ENCODE measurements at places on chromosomes 16 and 17.

DNA sequence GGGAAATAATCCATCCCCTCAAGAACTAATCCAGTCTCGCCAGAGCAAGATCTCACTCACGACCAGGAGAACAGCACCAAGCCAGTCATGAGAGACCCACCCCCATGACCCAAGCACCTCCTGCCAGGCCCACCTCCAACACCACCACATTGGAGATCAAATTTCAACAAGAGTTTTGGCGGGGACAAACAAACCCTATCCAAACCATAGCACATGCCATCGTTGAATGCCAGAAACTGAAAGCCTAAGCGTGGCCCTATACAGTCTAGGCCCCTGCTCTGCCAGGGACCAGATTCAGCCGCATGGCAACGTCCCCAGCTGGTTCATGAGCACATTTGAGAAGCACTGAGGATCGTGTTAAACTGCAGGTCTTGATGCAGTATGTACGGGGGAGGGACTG is 57.3 kb downstream of the AXIN2 start:
- DNase-seq, result no peak

- no peak for DNase-seq
Observed at GRCh38 chr17:40360091-40360490, 4.4 kb downstream of the GJD3 start.

DNA sequence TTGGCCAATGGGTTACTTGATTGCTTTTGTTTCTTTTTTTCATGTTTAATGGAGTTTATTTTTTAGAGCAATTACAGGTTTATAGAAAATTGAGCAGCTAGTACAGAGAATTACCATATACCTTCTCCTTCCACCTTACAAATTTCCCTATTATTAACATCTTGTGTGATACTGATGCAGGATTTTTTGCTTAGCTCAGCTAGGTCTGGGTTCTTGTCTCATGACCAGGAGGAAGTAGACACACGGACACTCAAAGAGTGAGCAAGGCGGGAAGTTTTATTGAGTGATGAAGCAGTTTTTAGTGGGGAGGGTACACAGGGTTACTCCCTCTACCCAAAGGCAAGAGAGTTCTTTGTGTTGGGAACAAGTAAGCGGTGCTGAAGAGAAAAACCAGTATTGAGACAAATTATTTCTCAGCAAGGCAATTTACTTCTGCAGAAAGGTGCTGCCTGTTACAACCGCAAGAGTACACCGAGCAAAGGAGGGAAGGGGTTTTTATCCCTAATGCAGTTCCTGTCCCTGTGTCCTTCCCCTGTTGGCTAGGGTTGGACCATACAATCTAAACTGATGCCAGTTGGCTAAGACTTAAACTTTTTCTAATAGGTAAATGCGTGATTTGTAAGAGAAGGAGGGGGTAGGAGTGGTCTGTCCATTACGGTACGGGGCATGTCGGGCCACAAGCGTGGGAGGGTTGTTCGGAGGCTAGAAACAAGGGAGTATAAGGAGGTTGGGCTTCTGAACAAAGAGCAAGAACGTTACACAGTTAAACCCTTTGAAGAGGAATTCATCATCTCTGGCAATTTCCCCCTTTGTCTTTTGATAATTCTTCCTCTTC is 26.9 kb downstream of the SEC14L1 start:
- no peak for DNase-seq

DNA sequence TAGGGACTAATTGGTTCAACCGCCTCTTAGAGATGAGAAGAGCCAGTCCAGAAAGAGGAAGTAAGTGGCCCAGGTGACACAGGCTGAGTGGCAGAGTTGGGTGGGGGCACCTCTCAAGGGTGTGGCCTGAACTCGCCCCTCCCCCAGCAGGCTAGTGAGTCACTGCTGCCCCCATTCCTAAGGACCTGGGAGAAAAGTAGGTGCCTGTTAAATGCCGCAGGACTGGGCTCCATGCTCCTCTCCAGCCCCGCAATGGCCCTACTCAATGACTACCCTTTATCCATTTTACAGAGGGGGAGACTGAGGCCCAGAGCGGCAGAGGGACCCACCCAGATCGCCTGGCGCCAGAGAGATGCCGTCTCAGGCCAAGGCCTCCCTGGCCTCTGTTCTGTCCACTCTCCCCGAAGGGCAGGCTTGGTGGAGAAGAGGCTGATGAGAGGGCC is 8.1 kb downstream of the TMEM235 start:
- no peak for DNase-seq

DNA sequence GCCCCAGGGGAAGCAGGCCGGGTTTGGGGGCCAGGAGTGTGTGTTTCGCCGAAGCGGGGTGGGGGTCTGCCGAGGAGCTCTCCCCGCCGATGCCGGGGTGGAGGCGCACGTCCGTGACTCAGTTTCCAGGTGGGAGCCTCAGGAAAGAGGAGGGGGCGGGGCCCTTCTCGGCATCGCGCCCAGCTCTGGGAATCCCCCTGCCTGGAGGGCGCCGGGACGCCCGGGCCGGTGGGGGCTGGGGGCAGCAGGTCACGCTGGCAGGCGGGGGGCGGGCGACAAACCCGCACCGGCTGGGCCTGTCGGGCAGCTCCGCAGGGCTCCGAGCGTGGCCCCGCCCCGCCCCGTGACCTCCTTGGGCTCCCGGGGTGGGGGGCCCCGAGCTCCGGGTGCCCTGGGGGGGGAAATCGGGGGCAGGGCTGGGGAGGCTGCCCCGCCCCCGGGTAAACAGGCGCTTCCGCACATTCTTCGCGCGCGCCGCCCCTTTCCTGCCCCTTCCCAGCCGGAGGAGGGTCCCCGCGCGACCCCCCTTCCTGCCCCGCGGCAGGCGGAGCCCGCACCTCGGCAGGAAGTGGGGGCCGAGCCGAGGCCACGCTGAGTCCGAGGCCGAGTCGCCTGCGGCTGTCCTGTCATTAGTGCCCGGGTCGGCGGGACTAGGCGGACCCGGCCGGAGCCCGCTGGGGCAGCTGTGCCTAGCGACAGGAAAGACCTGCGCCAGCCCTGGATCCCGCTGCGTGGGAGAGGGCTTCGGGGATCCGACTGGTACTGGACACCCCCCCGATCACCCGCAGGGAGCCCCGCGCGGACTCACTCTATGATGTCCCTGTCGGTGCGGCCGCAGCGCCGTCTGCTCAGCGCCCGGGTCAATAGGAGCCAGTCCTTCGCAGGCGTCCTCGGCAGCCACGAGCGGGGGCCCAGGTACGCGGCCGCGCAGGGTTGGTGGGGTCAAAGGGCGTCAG is 9.3 kb downstream of the RIPOR1 start:
- no peak for DNase-seq

DNA sequence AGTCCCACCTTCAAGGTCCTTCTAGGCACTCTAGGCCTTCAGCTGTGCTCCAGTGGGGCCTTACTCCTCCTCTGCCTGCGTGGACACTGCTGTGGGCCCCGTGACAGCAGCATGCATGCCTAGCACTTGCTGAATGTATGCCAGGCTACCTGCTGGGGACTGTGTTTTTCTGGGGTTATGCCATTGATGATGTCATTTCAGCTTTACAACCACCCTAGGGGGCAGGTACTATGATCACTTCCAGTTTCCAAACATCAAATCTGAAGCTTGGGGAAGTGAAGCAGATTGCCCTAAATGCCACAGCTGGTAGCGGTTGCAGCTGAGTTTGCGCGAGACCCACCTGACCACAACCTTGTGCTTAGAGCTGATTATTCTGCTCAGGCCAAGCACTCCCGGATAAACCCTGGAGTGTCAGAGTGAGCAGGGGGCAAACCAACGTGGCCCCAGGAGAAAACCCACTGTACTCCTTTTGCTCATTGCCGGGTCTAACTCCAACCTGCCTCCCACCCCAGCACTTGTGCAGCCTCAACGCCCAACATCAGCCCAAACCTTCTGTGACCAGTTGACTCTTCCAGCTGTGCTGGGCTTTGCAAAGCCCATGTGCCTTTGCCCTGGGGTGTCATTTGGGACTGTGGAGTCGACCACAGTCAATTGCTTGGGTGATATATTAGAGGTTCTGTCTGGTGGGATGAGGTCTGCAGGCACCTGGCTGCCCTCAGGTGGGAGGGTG is 168.4 kb downstream of the ENGASE start:
- DNase-seq, result no peak

DNA sequence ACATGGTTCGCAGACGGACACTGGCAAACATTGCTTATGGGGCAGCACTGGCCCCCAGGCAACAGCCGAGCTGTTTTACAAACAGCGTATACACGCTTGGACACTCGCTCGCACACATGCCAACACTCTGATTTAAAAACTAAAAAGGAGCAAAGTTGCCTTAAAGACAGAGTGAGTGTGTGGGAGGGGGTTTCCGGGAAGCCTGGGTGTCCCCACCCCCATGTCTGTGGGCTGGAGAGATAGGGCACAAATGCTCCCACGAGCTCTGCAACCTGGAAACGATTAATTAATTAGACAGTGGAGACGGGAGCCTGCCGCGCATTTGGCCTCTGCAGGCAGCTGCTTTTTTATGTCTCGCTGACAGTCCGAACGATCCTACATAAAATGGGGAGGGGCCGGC is 107.9 kb upstream of the ZNF469 start:
- DNase-seq, result no peak

- no peak for DNase-seq
Observed at GRCh38 chr17:2172077-2172851, 117.4 kb downstream of the HIC1 start.

DNA sequence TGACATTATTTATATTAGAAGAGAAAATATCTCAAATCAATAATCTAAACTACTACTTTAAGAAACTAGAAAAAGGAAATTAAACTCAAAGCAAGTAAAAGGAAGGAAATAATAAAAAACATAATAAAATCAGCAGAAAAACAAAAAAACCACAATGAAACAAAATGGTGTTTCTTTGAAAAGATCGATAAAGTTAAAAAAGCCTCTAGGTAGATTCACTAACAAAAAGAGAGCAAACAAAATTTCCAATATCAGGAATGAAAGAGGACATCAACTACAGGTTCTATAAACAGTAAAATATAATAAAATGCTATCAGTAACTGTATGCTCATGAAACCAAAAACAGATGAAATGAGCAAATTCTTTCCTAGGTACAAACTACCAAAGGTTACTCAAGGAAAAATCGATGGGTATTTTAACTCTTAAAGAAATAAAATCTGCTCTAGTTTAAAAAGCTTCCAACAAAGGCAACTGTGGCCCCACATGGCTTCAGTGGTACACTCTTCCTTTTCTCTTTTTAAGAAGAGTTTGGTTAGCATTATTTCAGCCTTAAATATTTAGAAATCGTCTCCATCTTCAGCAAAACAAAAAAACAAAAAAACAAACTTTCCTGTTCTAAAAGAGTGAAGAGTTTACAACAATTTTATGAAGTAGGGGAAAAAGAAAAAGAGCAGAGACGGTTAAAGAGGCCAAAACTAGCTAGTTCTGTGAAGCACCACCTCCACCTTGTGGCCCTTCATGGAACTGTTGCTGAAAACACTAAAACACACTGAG is 102.2 kb downstream of the TRIM37 start:
- peak; percentile 48 for DNase-seq

DNA sequence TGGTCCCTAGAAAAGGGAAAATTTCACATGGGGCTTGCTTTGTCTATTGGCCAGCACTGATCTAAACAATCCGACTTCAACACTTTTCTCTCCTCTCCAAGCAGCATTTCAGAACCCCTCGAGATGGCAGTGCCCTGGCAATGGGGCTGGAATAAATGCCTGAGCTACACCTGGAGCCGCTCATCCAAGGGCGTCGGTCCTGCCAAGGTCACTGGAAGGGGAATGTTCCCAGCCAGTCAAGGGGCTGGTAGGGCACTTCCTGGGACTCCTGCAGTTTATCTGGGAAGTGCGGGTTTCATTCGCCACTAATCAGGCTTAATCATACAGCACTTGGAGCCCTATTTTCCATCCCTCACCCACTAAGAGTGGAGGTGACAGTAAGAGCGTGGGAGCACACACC is 17.1 kb downstream of the MEAK7 start:
- DNase-seq, result no peak

DNA sequence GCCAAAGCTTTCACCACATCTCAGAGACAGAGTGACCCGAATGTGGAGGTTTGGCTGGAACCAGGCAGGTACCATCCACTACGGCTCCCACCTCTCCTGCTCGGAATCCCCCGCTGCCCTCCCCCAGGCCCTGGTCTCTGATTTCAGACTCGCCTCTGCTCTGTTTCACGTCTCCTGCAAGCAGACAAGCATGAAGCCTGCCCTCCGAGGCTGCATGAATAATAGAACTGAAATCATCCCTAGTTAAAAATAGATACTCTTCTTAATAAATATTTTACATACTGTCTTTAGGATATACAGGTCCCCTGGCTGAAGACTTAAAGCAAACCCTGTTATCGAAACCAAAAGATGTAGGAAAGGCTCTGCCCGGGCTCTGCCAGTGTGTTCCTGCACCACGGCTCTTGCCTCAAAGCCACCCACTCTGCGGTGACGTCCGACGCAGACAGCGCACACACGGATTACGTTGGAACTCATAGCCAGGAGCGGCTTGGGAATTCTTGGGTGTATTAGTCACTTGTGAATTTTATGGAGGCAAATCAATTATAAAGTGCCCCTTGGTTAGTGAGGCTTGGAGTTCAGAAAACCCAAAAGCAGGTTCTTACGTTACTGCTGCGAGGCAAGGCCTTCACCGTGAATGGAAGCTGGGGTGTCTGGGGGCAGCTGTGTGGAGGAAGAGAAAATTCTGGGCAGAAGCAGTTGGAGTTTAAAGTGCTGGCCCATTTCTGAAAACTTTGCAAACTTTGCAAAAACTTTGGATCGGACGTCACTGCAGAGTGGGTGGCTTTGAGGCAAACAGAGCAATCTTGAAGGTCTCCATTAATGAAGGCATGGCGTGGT is 25.6 kb upstream of the NPTX1 start:
- no peak for DNase-seq

DNA sequence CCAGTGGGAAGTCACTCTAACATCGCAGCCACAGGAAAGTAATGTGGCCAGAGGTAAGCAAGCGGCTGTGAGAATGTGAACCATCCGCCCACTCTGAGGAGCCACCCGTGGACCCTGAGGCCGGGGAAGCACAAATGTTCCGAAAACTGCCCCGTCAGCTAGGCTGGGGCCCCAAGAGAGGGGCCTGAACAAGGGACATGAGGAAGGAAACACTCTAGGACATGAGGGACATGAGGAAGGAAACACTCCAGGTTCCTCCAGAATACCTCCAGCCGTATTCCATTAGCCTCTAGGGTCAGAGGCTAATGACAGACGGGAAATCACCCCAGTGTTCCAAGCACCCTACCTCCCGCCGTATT is 317 bp downstream of the TEFM start:
- no peak for DNase-seq

DNA sequence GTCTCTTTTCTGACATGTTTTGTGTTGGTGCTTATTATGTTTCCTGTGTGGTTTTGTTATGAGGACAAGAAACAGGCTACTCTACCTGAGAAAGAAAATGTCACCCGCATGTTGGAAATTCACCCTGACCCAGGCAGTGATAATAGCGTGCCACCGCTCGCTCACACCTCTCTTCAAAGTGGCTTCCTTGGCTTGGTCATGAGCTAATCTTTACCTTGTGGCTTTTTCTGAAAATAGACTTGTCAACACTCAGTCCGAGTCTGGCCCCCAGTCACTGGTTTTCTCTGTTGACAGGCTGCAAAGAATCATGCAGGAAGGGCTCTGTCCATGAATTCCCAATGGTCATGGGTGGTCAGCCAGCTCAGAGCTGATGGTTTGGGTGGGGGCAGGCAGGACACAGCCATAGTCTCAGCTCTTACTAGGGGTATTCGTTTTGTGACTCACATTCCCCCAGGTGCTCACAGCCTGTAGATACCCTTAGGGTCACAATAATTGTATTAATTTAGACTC is 121.3 kb upstream of the CACNG5 start:
- peak; percentile 45 for DNase-seq

Data from stimulated activated naive CD8-positive, alpha-beta T cell treated with anti-CD3 and anti-CD28 coated beads, Interleukin-15, amount 100 ng/mL, for 72 hours (primary cell).